ENCODE measurements at places on chromosomes 11 and 22. TPM values are rescaled to one million over a fixed set of nuclear protein-coding genes. Genes with fewer than 3 reads are reported as not detected.
A peak's percentile ranks its signal among the peaks of the same experiment; 100 is the strongest.

Gene HEPHL1
- not detected for total RNA-seq

Gene TFIP11
- total RNA-seq: 28.4 TPM

Gene MIOX
- not detected for total RNA-seq

DNA sequence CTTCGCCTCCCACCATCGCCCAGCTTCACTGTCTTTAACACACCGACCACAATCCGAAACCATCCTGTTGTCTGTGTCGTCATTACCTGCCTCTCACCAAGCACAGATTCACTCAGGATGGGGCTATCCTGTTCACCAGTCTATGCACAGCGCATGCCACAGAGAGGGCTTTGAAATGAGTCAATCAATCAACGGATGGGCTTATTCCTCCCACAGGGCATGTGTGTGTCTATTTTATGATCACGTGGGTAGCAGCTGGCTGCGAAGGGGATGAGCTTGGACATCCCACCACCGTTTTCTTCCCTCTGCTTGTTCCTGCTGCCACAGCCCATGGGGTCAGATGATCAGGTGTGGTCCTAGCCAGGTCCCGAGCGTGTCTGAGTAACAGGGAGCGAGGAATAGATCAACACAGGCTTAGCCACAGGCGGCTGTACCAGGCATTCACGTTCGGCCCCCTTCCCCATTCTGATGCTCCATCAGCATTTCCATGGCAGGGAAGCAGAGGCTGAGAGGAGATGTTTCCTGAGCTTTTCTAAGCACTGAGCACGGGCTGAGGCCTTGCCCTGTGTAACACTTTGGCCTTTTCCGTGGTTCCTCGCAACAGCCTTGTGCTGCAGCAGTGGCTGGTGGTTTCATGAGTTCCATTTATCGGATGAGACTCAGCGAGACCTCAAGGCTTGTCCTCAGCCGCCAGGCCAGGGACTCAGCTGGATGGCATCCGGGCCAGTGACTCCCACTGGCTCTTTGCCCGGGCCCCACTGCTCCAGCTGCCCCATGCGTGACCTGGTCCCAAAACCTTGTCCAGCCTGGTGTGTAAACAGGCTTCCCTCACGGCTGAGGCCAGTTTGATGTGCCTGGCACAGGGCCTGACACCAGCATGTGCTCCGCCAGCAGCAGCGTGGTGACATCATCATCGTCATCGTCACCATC, 48.1 kb upstream of the FGF3 start:
- no peak for DNase-seq
- no peaks in the 10 kb centered on the region for H3K36me3 ChIP-seq
- no peaks in the 10 kb centered on the region for H3K4me1 ChIP-seq
- peaks cover 25% of the 10 kb centered on the region for H3K27me3 ChIP-seq

- peak overlapping the region; percentile 25 for H3K27ac ChIP-seq
- no peak for DNase-seq
- peaks cover 15% of the 10 kb centered on the region for H3K4me1 ChIP-seq
- H3K4me3 ChIP-seq: no peak overlapping the region
- no peaks in the 10 kb centered on the region for H3K36me3 ChIP-seq
Measured at GRCh38 chr11:61042961-61043540, 59.2 kb upstream of the CD5 start.

GRCh38 chr11:69298267-69299022, 4.5 kb downstream of the MYEOV start:
- H3K27ac ChIP-seq: peak overlapping the region; percentile 88
- H3K27me3 ChIP-seq: no peaks in the 10 kb centered on the region
- no peaks in the 10 kb centered on the region for H3K36me3 ChIP-seq
- peaks cover 68% of the 10 kb centered on the region for H3K4me1 ChIP-seq

- H3K4me3 ChIP-seq: no peak overlapping the region
- H3K36me3 ChIP-seq: no peaks in the 10 kb centered on the region
Measured at GRCh38 chr11:42171046-42171445, 711.6 kb upstream of the LRRC4C start.

DNA sequence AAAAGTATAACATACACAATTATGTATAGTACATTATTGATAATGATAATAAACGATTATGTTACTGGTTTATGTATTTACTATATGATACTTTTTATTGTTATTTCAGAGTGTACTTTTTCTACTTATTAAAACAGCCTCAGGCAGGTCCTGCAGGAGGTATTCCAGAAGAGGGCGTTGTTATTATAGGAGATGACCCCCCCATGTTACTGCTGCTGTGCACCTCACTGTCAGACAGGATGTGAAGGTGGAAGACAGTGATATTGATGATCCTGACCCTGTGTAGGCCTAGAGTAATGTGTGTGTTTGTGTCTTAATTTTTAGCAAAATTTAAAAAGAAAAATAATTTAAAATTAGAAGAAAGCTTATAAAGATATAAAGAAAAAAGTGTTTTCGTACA, 57.6 kb downstream of the REXO2 start:
- H3K4me3 ChIP-seq: no peak overlapping the region
- no peak overlapping the region for H3K27ac ChIP-seq
- H3K27me3 ChIP-seq: no peaks in the 10 kb centered on the region
- no peak for DNase-seq

- no peaks in the 10 kb centered on the region for H3K27me3 ChIP-seq
- H3K4me1 ChIP-seq: no peaks in the 10 kb centered on the region
- no peak overlapping the region for H3K4me3 ChIP-seq
Measured at GRCh38 chr11:73671701-73672100, 25.3 kb downstream of the PLEKHB1 start.

- H3K4me1 ChIP-seq: no peaks in the 10 kb centered on the region
- peaks cover 16% of the 10 kb centered on the region for H3K27me3 ChIP-seq
- H3K36me3 ChIP-seq: no peaks in the 10 kb centered on the region
- no peak for DNase-seq
- H3K4me3 ChIP-seq: no peak overlapping the region
Measured at GRCh38 chr22:49748514-49748913, 79.2 kb downstream of the BRD1 start.

GRCh38 chr11:113189909-113190667, 124.3 kb upstream of the TTC12 start:
- no peaks in the 10 kb centered on the region for H3K36me3 ChIP-seq
- no peak for DNase-seq
- H3K27ac ChIP-seq: no peak overlapping the region
- H3K4me1 ChIP-seq: peaks cover 17% of the 10 kb centered on the region
- no peaks in the 10 kb centered on the region for H3K27me3 ChIP-seq

DNA sequence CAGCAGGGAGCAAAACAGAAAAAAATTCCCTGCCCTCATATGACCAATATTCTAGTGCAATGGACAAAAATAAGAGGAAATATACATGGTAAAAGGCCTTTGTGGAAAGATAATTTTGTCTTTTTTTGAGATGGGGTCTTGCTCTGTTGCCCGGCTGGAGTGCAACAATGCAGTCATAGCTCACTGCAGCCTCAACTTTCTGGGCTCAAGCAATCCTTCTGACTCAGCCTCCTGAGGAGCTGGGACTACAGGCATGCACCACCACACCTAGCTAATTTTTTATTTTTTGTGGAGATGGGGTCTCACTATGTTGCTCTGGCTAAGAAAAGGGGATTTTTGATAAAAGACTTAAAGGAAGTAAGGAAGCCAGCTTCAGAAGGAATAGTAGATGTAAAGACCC, 25.7 kb upstream of the DDX10 start:
- no peak for DNase-seq
- H3K36me3 ChIP-seq: no peaks in the 10 kb centered on the region
- no peak overlapping the region for H3K4me3 ChIP-seq
- no peaks in the 10 kb centered on the region for H3K4me1 ChIP-seq

DNA sequence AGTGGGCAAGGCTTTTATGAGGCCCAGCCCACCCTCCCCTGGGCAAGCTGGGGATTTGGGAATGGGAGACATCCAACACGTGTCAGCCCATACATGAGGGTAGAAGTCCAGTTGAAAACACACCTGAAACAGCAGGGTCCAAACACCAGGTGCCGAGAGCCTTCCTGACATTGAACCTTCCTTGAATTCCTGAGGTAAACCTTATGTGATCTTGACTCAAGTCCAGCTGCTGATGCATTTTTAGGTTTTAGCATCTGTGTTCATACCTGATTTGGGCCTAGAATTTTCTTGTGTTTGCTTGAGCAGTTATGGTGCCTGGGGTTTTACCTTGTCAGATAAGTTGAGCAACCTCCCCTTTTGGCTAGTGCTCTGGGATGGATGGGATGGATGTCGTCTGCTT, 66.3 kb downstream of the CDKN1C start:
- no peaks in the 10 kb centered on the region for H3K27me3 ChIP-seq
- peaks cover 5% of the 10 kb centered on the region for H3K4me1 ChIP-seq
- no peaks in the 10 kb centered on the region for H3K36me3 ChIP-seq
- no peak overlapping the region for H3K27ac ChIP-seq
- no peak overlapping the region for H3K4me3 ChIP-seq
- peak; percentile 17 for DNase-seq

GRCh38 chr11:3853899-3854659, 1.4 kb upstream of the STIM1 start:
- peak overlapping the region; percentile 96 for H3K27ac ChIP-seq
- H3K27me3 ChIP-seq: no peaks in the 10 kb centered on the region
- H3K36me3 ChIP-seq: no peaks in the 10 kb centered on the region
- H3K4me3 ChIP-seq: peak overlapping the region; percentile 92
- H3K4me1 ChIP-seq: peaks cover 42% of the 10 kb centered on the region
- DNase-seq: peak; percentile 57

GRCh38 chr22:47355388-47355725, 592.9 kb downstream of the TBC1D22A start:
- no peak overlapping the region for H3K4me3 ChIP-seq
- H3K4me1 ChIP-seq: no peaks in the 10 kb centered on the region
- H3K36me3 ChIP-seq: no peaks in the 10 kb centered on the region
- H3K27me3 ChIP-seq: no peaks in the 10 kb centered on the region
- no peak overlapping the region for H3K27ac ChIP-seq

Measured in lower lobe of right lung (tissue), 2 donors.